Smooth muscle cell of the pulmonary artery (primary cell): ENCODE measurements at places on chromosomes 4 and X. TPM values are rescaled to one million over a fixed set of nuclear protein-coding genes. Genes with fewer than 3 reads are reported as not detected.

Gene TMPRSS11B
- not detected in 2 replicates for total RNA-seq

Gene JADE3
- 6.4 and 7.2 TPM in 2 replicates for total RNA-seq

Gene CACNA1F
- total RNA-seq = not detected in 2 replicates

Gene SSX4B
- not detected in 2 replicates for total RNA-seq

Gene VSIG1
- 0.07 and 0.20 TPM in 2 replicates for total RNA-seq

Gene AKAP14
- total RNA-seq = not detected in 2 replicates

Gene FGFR3
- total RNA-seq = 0.20 and 0.59 TPM in 2 replicates

Gene UCHL1
- 213 and 291 TPM in 2 replicates for total RNA-seq

Gene GNRHR
- not detected in 2 replicates for total RNA-seq

Gene RPS6KA6
- 2.3 and 3.1 TPM in 2 replicates for total RNA-seq

Gene PAK3
- total RNA-seq = 1.4 and 4.6 TPM in 2 replicates

Gene PABPC4L
- total RNA-seq = 0.26 and 0.30 TPM in 2 replicates

Gene NPY2R
- total RNA-seq = 0.76 and 27.4 TPM in 2 replicates

Gene RPL34
- 462 and 505 TPM in 2 replicates for total RNA-seq

Gene CXorf65
- not detected in 2 replicates for total RNA-seq

Gene ZNF827
- 7.6 and 11.7 TPM in 2 replicates for total RNA-seq

Gene NXF2
- not detected in 2 replicates for total RNA-seq

Gene ABCG2
- 1.2 and 7.2 TPM in 2 replicates for total RNA-seq

Gene SPATA4
- 0.23 and 0.46 TPM in 2 replicates for total RNA-seq

Gene FRMD7
- 0.03 and 0.07 TPM in 2 replicates for total RNA-seq

Gene CFAP299
- 2.9 and 3.5 TPM in 2 replicates for total RNA-seq

Gene DCAF8L2
- 0.20 TPM in 1 of 2 replicates, not detected in the other for total RNA-seq

Gene TRIM60
- not detected in 2 replicates for total RNA-seq

Gene CLTRN
- 0.13 and 0.36 TPM in 2 replicates for total RNA-seq

Gene SFRP2
- 0.13 TPM in 2 replicates for total RNA-seq

Gene BMX
- total RNA-seq = 0.33 and 0.76 TPM in 2 replicates

Gene F8A1
- total RNA-seq = 4.8 and 6.7 TPM in 2 replicates

Gene UGT8
- 0.10 TPM in 1 of 2 replicates, not detected in the other for total RNA-seq

Gene PPP1R2C
- total RNA-seq = not detected in 2 replicates

Gene TECRL
- not detected in 2 replicates for total RNA-seq
